ENCODE measurements at places on chromosomes 7 and 10.

GRCh38 chr7:33928986-33929385 lies 23.6 kb downstream of the BMPER start:
- no peak for ATAC-seq

DNA sequence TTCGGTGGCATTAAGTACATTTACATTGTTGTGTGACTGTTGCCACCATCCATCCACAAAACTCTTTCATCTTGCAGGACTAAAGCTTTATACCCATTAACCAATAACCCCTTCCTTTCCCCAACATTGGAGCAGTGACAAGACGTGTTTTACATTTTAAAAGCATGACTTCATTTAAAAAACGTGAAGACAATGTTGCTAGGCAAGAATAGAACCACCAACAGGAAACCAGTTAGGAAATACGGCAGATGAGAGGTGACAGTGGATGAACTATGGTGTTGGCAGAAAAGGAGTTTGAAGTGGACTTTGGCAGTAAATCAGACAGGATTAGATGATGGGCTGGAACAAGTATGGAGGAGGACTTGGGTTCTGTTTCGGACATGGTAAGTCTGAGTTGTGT lies 17.0 kb downstream of the TMEM236 start:
- no peak for ATAC-seq

DNA sequence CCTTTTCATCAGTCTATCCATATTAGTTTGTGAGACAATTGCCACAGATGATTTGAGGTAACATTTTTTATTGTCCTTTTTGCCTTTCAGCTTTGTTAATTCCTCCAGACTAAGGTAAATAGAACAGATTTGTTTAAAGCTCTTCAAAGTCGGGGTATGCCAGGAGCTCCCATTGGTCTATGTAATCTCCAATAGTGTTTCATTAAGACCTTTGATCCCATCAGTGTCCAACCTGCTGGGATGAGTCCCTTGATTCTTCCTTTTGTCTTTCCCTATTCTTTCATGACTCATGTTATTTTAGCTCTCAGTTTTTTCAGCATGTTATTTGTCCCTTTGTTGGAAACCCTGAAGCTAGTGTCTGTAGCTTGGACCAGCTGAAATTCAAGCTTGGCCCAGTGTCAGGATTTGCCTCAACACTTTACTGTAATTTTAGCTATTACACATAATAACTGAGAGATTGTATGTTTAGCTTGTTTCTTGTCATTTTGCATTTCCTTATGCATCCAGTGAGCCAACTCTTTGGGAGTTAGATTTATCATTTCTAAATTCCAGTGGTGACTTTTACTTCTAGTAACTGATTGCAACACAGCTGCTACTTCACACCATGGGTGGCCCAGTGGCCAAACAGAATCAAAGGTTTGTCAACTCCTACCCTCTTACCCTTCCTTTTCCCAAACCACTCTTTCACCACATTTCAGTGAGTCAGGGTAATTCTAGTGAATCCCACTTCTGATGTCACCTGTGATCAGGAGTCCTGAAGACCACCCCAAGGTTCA lies 15.3 kb downstream of the AGBL3 start:
- ATAC-seq: no peak

DNA sequence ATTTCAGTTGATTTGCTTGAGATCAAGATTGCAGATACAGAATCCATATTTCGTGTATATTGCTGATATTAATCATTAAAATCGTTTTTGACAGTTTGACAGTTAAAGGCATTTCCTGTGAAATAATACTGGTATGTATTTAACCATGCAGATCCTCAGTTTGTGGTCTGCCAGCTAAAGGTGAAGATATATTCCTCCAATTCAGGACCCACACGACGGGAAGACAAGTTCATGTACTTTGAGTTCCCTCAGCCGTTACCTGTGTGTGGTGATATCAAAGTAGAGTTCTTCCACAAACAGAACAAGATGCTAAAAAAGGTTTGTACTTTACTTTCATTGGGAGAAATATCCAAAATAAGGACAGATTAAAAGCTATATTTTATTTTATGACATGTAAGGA lies 94.3 kb downstream of the PTEN start:
- ATAC-seq: no peak

DNA sequence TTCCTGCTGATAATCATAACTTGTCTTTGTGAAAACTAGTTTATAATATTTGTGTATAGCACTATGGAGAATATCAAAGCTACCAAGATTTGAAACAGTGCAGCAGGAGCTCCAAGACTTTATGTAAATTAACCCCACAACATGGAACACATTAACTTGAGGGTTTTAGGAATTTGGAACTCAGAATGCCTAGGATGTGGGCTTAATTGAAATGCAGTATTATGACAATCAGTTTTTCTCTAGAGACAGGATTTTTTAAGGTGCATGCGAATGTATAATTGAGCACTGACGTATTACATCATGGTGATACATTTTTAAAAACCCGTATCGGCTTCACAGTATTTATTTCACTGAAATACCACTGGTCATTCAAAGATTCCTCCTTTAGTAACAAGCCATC lies 313.1 kb upstream of the DGKB start:
- no peak for ATAC-seq

GRCh38 chr10:49541762-49542161 lies 2.8 kb upstream of the ERCC6 start:
- no peak for ATAC-seq

- no peak for ATAC-seq
Observed at GRCh38 chr10:112509558-112510291, 62.7 kb downstream of the VTI1A start.

DNA sequence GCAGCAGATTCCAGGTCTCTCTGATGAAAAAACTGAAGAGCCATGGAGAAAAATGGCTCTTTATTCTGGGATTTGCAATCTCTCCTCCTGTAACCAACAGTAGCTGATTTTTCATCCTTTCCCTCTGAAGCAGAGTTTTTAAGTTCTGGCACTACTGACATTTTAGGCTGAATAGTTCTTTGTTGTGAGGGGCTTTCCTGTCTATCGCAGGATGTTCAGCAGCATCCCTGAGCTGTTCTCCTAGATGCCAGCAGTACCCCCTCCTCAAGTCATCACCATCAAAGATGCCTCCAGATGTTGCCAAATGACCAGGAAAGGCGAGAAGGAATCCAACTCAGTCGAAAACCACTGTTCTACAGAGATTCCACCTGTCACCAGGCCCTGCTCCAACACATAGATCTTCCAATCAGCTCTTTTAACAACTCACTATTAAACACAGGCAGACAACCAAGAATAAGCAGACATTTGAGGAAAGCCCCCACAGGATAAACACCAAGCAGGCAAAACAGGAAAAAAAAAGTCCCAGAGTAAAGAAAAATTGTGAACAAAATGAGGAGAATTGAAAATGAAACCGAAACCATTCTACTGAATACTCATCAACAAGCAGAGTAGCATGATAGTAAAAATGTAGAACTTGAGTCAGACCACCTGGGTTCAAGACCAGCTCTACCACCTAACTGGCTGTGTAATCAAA lies 124.8 kb downstream of the MPP7 start:
- peak; percentile 89 for ATAC-seq

GRCh38 chr7:97022491-97023306 lies 1.9 kb downstream of the DLX5 start:
- no peak for ATAC-seq

- peak; percentile 84 for ATAC-seq
Observed at GRCh38 chr10:79904671-79905321, 44.1 kb downstream of the SFTPD start.

DNA sequence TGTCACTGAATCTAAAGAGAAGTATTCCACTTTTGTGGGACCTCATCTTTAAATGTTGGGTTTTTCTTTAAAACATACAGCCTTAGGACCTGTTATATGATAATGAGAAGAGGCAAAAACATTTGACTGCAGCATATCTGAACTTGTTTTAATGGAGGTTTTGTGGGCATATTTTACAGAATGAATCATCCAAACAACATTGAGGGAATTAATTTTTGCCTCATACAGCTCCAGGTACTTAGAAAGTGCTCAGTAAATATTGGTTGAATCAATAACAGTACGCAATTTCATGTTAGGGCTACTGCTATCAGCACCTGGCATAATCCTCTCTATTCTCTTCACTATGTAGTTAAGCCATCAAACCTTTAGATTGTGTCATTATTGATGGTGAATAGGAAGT lies 115.9 kb downstream of the MALRD1 start:
- ATAC-seq: no peak

DNA sequence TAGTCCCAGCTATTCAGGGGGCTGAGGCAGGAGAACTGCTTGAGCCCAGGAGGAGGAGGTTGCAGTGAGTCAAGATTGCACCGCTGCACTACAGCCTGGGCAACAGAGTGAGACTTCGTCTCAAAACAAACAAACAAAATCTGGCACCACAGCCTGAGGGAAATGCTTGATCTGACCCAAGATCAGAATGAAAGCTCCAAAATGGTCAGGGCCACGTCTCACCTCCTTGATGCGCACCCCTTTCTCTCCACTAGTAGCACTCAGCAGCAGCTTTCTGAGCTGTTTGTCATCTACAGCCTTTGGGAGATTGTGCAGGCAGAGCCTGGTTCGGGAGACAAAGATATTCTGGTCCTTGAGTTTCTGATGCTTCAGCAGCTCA lies 22.7 kb downstream of the RBM28 start:
- no peak for ATAC-seq

- ATAC-seq: no peak
Observed at GRCh38 chr10:91592266-91592975, 40.5 kb downstream of the PPP1R3C start.

- ATAC-seq: no peak
Observed at GRCh38 chr10:75398692-75399460, 2.7 kb downstream of the ZNF503 start.

GRCh38 chr7:151010037-151010306 lies 14.3 kb downstream of the ATG9B start:
- no peak for ATAC-seq

DNA sequence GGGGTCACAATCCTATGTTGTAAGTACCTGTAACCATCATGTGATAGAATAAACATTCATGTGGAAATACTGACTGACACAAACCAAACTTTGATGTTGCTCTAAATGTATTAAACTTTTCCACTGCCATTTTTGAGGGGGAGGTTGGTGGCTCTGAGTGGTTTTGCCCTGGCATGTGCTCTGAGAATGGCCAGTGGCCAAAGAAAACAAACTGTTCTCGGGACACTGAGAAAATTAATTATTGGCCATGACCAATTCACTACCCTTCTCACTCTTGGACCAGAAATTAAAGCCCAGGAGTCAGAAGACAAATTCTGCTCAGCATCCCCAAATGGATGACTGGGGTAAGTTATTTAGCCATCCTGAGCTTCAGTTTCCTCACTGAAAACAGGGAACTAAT lies 195.9 kb downstream of the XPNPEP1 start:
- no peak for ATAC-seq

- ATAC-seq: no peak
Observed at GRCh38 chr10:2826675-2827074, 240.7 kb upstream of the PFKP start.

DNA sequence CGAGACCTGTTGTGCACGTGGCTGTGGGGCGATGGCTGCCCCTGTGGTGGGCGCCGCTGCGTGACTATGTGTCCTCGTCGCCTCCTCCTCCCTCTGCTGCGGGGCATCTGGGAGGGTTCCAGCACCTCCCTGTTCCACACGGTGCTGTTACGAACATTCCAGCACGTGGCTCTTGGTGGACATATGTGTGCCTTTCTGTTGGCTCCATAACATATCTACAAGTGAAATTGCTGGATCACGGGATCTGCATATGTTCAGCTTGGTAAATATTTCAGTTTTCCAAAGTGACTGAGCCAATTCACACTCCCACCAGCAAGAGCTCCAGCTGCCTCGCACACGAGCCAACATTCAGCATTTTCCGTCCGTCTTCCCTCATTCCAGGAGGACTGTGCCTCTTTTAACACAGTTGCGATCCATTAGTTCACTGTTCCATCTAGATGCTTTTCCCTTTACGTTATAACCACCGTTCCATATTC lies 25.1 kb downstream of the SNX8 start:
- ATAC-seq: no peak

DNA sequence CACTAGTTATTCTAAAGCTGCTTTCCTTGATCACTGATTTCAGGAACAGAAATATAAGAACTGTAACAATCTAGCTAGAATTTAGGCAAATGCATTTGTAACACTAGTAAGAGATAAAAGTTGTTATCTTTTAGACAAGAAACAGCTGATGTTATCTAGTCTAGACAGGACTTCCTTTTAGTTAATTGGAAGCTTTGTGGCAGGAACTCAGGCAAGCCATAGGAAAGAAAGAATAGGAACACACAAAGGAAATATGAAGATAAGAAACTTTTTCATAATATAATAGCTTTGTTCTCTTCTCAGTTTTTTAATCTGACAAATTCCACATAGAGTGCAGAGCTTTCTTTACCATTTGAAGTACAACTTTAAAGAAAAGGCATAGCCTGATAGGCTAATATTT lies 59.0 kb upstream of the AGR3 start:
- ATAC-seq: no peak

GRCh38 chr10:92972886-92973285 lies 87.7 kb upstream of the CYP26C1 start:
- no peak for ATAC-seq

DNA sequence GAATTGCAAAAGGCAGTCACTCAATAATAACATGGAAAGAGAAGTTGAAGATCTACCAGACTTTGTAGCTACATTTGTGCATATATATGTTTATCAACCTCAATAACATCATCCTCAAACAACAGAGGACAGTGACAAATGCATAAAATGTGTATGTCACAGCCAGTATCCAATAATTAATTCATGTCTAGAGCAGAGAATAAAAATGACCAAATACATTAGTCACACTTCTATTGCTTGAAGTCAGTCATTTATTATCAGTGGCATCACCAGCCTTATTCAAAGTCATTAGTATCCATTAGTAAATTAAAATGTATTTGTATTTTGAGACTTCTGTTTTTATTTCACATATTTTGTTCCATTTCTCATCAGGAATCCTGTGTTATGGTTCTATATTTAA lies 852.8 kb downstream of the XPNPEP1 start:
- no peak for ATAC-seq

- ATAC-seq: no peak
Observed at GRCh38 chr7:98514211-98515031, 102.7 kb upstream of the NPTX2 start.

DNA sequence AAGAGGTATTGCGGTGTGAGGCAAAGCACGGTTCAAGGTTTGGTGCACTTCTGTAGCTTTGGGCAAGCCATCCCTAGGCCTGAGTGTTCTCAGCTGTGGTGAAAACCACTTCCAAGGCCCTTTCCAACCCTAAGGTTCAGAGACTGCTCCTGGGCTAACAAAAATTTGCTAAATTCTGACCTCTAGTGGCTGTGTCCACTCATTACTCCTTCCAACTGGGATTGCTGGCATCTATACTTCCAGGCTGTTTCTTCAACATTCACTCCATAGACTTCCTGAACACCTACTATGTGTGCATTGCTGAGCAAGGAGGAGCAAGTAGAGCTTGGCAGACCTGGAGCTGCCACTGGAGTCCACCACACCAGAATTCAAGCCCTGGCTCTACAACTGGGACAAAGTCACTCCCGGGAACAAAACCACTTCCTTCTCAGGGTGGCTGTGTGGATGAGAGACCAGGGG lies 29.3 kb upstream of the SH3PXD2A start:
- ATAC-seq: peak; percentile 19

DNA sequence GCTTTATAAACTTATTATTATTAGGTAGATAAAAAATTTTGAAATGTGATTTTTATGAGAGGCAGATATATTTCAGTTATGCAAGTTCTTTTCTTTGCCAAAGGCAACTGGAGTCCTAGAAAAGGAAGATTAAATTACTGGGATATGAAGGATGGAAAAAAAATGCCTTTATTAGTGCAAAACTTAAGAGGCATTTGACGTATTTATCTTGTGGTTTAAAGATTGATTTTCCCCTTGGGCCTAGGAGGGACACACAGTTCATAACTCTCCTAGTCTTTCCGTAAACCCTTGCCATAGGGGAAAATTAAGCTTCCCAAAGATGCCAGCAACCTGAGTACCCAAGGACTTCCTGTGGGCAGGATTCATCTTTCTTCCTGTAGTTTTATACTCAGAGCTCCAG lies 3.1 kb upstream of the STEAP4 start:
- no peak for ATAC-seq

Measured in activated CD4-positive, CD25-positive, alpha-beta regulatory T cell treated with anti-CD3 and anti-CD28 coated beads, Interleukin-2, amount 50 U/mL, for 24 hours (primary cell).